ENCODE measurements at places on chromosomes 4 and X. TPM values are rescaled to one million over a fixed set of nuclear protein-coding genes. Genes with fewer than 3 reads are reported as not detected.

Gene IL2RG
- total RNA-seq = 310 TPM

DNA sequence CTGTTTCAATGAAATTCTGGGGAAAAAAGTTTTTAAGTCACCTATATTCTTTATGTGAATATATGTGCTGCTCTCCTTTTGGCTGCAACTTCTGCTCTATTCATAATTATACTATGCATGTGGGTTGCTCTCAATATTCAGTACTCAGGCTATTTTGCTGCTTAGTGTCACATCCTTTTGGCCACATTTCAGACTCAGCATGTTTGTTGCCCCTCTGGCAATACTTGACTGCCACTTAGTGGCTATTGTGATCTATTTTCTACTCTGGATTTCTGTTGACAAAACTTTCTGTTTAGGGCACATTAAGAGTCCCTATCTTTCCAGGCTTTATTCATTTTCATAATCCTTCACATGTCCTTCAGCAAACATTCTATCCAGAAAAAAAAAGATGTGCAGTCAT lies 15.8 kb upstream of the CT45A1 start:
- H3K4me1 ChIP-seq = no peaks in the 10 kb centered on the region
- no peak overlapping the region for H3K4me3 ChIP-seq

DNA sequence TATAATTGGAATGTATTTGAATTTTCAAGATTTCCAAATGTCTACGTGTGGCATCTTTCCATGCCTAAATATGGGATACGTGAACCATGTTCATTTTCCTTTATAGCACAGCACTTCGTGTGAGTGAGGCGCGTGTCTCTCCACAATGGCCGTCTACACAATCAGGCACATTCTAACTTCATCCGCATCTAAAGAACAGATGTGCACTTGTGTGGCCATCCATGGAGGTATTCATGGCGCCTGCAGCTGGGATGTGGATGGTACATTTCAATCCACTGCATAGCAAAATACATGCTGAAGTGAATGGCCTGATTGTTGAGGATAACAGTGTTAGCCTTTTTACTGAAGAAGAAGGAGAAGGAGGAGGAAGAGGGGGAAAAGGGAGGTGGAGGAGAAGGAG lies 34.5 kb upstream of the TRIM2 start:
- peaks cover 15% of the 10 kb centered on the region for H3K27me3 ChIP-seq
- no peak overlapping the region for H3K4me3 ChIP-seq
- H3K36me3 ChIP-seq = no peaks in the 10 kb centered on the region
- no peak for DNase-seq
- no peaks in the 10 kb centered on the region for H3K4me1 ChIP-seq
- H3K27ac ChIP-seq = no peak overlapping the region

Gene ZNF157
- total RNA-seq = 1.0 TPM

Gene HMX1
- total RNA-seq = not detected

DNA sequence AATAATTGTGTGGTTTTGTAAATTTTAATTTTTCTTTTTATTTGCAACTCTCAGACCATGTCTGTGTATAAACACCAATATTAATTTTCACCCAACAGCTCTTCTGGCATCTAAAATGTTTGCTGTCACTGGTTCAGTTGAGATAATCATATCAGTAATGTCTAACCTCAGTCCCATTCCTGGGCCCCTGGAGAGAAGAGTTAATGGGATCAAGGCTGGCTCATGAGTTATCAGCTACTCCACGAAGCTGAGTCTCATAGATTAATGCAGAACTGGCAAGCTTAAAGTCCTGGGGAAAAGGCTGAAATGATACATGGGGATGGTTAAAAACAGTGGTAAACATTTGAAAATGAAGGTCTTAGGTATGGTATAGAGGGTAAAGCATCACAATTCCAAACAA lies 28.4 kb upstream of the TSPAN5 start:
- no peak overlapping the region for H3K27ac ChIP-seq
- no peaks in the 10 kb centered on the region for H3K27me3 ChIP-seq
- H3K36me3 ChIP-seq = no peaks in the 10 kb centered on the region
- no peak overlapping the region for H3K4me3 ChIP-seq
- peaks cover 33% of the 10 kb centered on the region for H3K4me1 ChIP-seq

- peaks cover 44% of the 10 kb centered on the region for H3K4me1 ChIP-seq
- H3K27me3 ChIP-seq = no peaks in the 10 kb centered on the region
- DNase-seq = peak; percentile 40
Observed at GRCh38 chr4:2843941-2844584, 419 bp downstream of the ADD1 start.

Gene PABPC1L2A
- not detected for total RNA-seq

DNA sequence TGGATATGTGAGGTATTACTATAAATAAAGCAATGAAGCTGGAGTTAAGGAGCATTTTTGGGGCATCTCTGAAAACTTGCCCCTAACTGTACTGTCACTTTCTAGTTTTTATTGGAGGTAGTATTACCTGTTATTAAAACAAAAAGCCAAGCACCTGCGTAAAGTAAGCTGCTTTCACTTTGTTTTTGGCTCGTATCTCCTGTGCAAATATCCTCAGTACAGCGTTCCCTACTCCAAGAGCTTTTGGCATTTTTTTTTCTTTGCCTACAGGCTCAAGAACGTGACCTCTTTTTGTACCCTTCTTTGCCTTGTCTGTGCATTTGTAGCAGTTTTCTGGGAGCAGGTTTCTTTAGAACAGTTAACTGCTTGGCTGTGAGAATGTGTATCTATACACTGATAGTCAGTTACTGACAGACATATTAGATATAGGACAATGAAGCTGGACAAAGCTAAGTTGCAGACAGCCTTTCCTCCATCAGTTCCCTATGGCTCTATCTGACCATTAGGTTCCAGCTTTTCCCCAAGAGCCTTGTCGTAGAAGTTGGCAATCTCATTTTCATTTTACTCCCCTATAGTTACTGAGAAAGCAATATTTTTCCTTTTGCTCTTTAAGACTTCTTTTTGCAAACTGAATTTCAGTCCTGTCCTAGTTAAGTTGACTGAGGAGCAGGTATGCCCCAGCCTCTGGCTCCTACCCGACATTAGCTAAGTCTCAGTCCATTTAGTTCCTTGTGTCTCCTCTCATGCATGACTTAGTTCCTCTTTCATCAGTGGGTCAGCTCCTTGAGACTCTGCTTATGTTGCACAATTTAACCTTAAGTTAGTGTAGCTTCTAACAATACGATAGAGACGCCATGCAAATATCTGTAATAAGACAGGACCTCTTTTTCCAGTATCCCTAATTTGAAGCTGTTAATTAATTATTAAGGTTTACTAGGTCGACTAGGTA lies 71.5 kb upstream of the HPRT1 start:
- H3K36me3 ChIP-seq = peaks cover 13% of the 10 kb centered on the region
- H3K27me3 ChIP-seq = no peaks in the 10 kb centered on the region
- H3K4me3 ChIP-seq = no peak overlapping the region

DNA sequence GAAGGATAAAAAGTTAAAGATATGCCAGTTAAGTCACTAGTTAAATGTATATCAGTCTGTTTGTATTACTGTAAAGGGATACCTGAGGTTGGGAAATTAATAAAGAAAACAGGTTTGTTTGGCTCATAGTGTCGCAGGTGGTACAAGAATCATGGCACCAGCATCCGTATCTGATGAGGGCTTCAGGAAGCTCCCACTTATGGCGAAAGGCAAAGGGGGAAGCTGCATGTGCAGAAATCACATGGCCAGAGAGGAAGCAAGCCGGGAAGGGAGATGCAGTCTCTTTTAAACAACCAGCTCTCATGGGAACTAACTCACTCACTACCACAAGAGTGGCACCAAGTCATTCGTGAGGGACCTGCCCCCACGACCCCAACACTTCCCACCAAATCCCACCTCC lies 91.9 kb upstream of the SH3RF1 start:
- H3K27me3 ChIP-seq = no peaks in the 10 kb centered on the region
- no peak overlapping the region for H3K27ac ChIP-seq
- no peak for DNase-seq
- no peaks in the 10 kb centered on the region for H3K4me1 ChIP-seq
- H3K36me3 ChIP-seq = no peaks in the 10 kb centered on the region
- no peak overlapping the region for H3K4me3 ChIP-seq

Gene MAOB
- not detected for total RNA-seq

DNA sequence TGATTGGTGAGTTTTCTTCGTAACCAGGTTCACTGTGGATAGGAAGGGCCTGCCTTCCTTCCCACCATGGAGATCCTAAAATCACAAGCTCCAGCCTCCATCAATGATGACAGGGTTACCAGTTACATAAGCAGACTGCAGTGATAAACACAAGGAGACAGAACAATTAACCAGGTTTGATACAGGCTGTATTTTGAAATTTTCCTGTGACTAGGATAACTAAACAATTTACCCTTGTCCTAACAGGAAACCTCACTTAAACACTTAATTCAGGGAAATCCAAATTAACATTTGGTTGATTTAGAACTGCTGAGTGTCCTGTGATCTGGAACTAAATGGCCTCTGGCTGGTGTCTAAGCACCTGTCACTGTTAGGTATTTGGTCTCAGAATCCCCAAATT lies 3.1 kb upstream of the SLC9B2 start:
- peaks cover 25% of the 10 kb centered on the region for H3K4me1 ChIP-seq
- no peak overlapping the region for H3K27ac ChIP-seq
- no peak for DNase-seq
- H3K36me3 ChIP-seq = peaks cover 22% of the 10 kb centered on the region

Gene SPATA4
- not detected for total RNA-seq

DNA sequence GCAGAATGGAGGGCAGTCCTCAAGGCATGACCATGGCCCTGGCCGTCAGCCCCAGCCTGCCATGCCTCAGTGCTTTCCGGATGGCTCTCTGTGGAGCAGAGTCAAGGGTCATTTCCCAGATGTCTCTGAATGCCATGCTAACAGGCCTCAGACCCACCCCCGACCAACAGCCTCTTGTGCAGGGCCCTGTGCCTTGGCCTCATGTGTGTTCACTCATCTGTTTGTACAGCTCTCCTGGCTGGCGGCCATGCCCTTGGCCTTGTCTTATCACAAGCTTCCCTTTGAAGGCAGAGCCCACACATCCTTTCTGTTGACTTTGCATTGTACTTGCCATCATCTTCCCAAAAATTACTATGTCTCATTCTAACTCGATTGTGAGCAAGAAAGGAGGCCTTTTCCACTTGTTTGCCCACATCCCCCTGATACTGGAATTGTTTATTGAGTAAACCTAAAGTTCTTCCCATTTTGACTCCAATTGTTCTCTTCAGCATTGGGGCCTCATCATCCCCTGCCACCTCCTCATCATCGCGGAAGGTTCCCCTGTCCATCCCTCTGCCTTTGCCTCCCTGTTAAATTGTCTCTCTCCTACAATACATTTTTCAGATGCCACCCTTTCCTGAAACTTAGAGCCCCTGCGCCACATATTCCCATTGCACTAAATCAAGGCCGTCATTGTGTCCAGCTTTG lies 6.3 kb downstream of the CA5B start:
- H3K27ac ChIP-seq = no peak overlapping the region
- no peak for DNase-seq
- peaks cover 15% of the 10 kb centered on the region for H3K36me3 ChIP-seq
- no peaks in the 10 kb centered on the region for H3K27me3 ChIP-seq
- peaks cover 56% of the 10 kb centered on the region for H3K4me1 ChIP-seq
- H3K4me3 ChIP-seq = no peak overlapping the region

DNA sequence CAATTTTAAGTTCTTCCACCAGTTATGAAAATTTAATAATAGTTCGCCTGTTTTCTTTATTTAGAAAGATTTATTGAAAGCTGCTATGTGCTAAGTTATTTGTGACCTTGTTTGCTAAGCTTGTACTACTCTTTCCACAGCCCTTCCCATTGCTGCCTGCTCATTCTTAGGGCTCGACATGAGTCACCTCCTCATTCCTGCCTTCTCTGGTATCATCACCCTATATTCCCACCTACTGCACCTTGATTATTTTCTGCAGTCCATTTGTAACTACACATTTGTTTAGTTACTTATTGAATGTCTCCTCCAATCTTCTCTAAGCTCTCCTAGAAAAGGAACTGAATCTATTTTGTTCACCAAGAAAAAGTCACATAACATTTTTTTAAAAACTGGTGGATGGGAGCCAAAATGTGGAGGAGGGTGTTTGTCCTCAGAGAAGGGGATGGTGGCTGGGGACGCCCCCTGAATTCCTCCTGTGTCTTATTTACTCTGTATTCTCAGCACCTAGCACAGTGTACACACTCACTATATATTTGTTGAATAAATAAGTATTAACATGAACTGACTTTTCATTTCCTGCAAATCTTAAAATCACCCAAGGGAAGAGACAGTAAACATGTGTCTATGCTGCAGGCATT lies 3.7 kb upstream of the RAB9A start:
- peak overlapping the region; percentile 16 for H3K27ac ChIP-seq
- no peak overlapping the region for H3K4me3 ChIP-seq
- peaks cover 36% of the 10 kb centered on the region for H3K4me1 ChIP-seq
- H3K36me3 ChIP-seq = peaks cover 5% of the 10 kb centered on the region
- DNase-seq = no peak
- no peaks in the 10 kb centered on the region for H3K27me3 ChIP-seq

GRCh38 chrX:150770623-150771022 lies 77.4 kb downstream of the MTMR1 start:
- no peak for DNase-seq
- H3K4me3 ChIP-seq = no peak overlapping the region
- no peaks in the 10 kb centered on the region for H3K36me3 ChIP-seq
- no peaks in the 10 kb centered on the region for H3K4me1 ChIP-seq
- H3K27ac ChIP-seq = no peak overlapping the region

DNA sequence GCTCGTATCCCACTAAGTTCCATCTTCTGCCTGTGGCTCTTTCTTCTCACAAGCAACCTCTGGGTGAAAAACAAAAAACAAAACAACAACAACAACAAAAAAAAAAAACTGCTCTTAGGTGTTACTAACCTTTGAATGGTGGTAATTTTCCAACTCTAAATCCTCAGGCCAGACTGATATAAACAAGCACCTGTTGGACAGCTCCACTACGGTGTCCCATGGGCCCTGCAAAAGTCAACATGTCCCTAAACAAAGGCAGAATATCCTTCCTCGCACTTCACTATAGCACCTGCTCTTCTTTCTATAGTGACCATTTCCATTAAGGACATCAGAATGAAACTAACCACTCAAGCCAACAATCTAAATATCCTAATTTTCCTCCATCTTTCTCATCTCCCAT lies 54.6 kb upstream of the PARM1 start:
- H3K27me3 ChIP-seq = peaks cover 22% of the 10 kb centered on the region
- no peak for DNase-seq
- no peaks in the 10 kb centered on the region for H3K36me3 ChIP-seq

Data from activated CD8-positive, alpha-beta T cell treated with anti-CD3 and anti-CD28 coated beads for 36 hours (primary cell).